Stimulated activated naive CD8-positive, alpha-beta T cell treated with anti-CD3 and anti-CD28 coated beads, Interleukin-15, Interleukin-2, amounts not matched to agents 100 U/mL and 50 U/mL, for 24 hours (primary cell): ENCODE measurements at places on chromosomes 3 and 15.

DNA sequence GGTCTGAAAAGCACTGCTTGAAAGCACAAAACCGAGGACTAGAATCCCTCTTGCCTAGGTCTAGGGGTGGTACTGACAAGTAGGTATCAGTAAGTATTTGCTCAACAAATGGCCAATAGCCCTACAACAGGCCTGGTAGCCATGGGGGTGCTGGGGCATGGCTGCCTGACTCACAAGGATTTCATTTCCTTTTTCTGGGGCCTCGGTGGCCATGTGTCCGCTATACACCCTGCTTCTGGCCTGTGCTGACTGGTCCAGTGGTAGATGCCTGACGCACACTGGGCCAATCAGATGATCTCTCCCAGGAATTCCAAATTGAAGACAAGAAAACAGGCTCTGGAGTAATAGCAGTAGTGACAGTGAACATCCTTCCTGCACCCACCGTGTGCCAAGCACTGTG lies 29.4 kb downstream of the MELTF start:
- no peak for DNase-seq

GRCh38 chr15:56978898-56979662 lies 60.6 kb downstream of the TCF12 start:
- no peak for DNase-seq

GRCh38 chr3:42996633-42997075 lies 17.5 kb downstream of the GASK1A start:
- DNase-seq, result no peak

DNA sequence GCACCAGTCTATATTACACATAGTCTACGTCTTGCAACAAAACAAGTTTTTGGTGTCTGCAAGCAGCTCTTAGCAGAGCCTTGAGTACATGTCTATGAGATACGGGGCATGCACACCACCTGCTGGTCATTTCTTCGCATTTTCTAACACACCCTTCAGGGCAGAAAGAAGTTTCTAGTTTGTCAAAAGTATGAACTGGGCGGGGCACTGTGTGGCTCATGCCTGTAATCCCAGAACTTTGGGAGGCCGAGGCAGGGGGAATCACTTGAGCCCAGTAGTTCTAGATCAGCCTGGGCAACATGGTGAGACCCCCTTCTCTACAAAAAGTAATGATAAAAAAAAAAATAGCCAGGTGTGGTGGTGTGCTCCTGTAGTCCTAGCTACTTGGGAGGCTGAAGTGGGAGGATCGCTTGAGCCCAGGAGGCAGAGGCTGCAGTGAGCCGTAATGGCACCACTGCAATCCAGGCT lies 64.2 kb upstream of the ARL8B start:
- peak; percentile 71 for DNase-seq

- peak; percentile 58 for DNase-seq
Measured at GRCh38 chr3:113441051-113441770, at the start of gene CFAP44. Gene CFAP44 (minus strand): TSS chr3:113441493. CDS start chr3:113433664, 7,829 bp downstream.

DNA sequence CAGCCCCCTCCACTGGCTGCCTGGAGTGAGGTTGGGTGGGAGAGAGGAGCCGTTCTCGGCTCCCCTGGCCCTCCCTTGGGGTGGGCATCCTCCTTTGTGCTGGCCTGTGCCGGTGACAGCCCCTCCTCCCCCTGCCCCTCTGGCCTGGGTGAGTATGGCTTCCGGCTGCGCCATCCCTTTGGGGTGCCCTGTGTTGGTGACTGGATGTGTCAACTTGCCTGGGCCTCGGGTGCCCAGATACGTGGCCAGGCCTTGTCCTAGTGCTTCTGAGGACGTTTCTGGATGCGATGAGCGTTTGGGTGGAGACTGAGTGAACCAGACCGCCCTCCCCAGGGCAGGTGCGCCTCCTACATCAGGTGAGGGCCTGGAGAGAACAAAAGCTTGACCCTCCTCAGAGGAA lies 59.7 kb downstream of the PLXNA1 start:
- DNase-seq, result no peak

GRCh38 chr15:99502182-99502581 lies 63.6 kb upstream of the MEF2A start:
- peak; percentile 78 for DNase-seq

DNA sequence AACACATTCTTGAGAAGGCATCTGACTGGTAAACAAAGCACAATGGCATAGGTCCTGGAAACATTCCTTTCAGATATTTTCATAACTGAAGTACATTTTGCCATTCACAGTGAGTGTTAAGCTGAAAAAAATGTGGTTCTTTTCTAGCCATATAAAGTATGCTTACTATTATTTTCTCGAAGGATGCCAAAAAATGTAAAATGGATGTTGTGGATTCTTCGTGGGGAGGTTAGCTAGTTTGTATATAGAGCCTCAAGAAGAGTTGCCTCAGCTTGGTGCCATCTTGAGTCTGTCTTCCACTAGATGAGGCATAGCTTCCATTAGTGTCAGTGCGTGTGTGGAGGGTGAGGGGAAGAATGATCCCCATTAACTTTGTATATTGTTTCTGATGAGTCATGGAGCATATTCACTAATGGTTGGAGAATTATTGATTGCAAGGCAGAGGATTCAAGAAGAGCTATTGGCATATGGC lies 4.1 kb downstream of the MBNL1 start:
- peak; percentile 44 for DNase-seq

GRCh38 chr15:63000706-63001105 lies 41.8 kb upstream of the TPM1 start:
- DNase-seq, result no peak

GRCh38 chr3:194775731-194776130 lies 90.0 kb downstream of the FAM43A start:
- DNase-seq, result no peak

- no peak for DNase-seq
Measured at GRCh38 chr3:71629289-71629688, 45.8 kb upstream of the FOXP1 start.

- DNase-seq, result no peak
Measured at GRCh38 chr3:127410137-127410488, 122.3 kb upstream of the PRR20G start.

- no peak for DNase-seq
Measured at GRCh38 chr3:196350067-196350466, 11.9 kb upstream of the TM4SF19 start.

DNA sequence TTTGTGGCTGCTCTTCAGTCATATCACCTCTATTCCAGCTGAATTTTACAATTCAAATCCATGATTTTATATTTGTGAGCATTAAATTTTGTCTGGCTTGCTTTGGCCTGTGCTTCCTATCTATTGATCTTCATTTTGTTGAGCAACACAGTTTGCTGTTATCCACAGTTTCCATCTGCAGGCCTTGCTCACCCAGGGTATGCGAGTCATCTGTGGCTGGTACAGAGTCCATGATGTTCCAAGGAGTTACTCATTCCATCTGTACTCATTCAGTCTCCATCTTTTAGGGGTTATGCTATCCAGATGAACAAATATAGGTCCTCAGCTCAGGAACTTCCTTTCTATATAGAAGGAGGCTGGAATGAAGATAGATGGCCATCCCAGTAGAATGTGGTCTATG lies 70.1 kb upstream of the CCK start:
- DNase-seq, result no peak

GRCh38 chr3:64443546-64444381 lies 218.5 kb upstream of the PRICKLE2 start:
- no peak for DNase-seq

GRCh38 chr3:62329971-62330370 lies 43.4 kb downstream of the FEZF2 start:
- DNase-seq, result no peak

DNA sequence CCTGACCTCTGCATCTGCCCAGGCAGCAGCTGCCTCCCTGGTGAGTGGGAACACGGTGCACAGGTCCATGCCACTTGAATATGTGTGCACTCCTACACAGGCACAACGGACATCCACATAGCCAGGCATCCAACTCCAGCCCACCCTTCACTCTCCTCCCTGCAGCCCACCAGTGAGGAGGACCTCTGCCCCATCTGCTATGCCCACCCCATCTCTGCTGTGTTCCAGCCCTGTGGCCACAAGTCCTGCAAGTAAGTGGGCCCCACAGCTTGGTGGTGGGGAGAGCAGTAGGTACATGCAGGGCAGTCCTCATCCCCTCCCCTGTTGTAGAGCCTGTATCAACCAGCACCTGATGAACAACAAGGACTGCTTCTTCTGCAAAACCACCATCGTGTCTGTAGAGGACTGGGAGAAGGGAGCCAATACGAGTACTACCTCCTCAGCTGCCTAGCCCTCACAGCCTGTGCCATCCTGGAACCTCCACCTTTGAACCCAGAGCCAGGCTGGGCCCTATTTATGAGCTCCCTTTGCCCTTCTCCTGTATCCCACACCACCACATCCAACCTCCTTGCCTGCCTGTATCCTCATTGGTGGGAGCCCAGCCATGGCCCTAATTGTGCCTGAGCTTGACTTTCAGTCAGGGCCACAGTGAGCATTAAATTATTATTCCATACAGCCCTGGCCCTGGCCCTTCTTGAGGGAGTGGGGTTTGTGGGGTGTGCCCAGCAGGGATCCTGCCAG lies 1.5 kb upstream of the AMIGO3 start:
- DNase-seq, result no peak

- no peak for DNase-seq
Measured at GRCh38 chr15:74505837-74506514, 35.0 kb upstream of the ARID3B start.

- peak; percentile 71 for DNase-seq
Measured at GRCh38 chr3:187150599-187150998, 11.3 kb upstream of the RPL39L start.

DNA sequence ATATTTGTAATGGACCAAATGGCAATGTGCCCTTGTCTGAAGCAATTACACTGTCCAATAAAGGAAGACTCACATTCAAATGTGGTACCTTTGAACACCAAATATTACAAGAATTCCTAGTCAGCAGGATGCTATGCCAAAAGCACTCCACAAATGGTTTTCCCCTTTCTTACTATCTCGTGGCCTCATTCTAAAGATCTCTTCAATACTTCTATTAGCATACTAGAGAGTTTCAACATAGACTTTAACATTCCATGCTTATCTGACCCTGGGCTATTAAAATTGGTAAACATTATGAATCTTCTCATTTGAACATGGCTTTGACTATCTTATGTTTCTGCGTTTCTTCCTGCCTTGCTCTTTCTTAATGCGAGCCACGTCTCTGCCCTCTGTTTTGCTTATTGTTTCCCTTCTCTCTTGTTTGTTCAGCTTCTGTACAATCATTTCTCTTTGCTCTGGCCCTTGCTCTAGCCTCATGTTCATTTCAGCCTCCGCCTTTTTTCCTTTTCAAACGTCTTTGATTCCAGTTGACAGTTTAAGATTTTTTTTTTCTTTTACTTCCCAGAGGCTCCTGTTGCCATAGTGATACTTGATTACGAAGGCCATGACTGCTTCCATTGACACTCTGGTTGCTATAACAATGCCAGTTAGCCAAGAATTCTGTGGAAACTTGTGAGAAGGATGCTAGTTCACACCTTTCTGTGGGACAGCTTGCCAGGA lies 49.5 kb upstream of the SLC9A9 start:
- no peak for DNase-seq
